Activated T-helper 9 cell treated with anti-CD3 and anti-CD28 coated beads, Interleukin-2, amount 50 U/mL, for 16 hours (primary cell): ENCODE measurements at places on chromosomes 13 and 19.

DNA sequence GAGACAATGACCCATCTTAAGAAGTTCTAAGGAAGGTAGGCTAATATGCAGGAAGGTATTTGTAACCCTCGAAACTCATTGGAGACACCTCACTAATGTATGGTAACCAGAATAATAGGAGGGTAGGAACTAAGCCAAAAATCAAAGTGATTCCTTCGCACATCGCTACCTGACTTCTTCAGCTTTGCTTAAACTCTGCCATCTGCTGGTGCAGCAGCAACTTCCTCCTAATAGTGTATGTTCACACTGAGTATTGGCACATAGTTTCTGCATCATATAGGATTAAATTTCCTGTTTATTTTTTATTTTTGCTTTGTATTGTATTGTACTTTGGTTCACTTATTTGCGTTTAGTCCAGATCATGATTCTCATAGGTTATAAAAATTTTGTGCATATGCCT is 676.2 kb downstream of the GPC5 start:
- DNase-seq = no peak

GRCh38 chr13:106156468-106156867 is 379.0 kb downstream of the EFNB2 start:
- no peak for DNase-seq

DNA sequence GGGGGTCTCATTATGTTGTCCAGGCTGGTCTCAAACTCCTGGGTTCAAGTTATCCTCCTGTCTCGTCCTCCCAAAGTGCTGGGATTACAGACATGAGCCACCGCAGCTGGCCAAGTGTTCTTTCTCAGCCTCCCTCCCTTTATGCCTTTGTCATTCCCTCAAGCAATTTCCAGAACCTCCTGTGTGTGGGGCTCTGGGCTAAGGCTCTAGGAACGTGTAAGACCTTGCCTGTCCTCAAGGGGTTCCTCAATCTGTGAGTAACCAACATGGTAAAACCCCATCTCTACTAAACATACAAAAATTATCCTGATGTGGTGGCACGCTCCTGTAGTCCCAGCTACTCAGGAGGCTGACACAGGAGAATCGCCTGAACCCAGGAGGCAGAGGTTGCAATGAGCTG is 15.5 kb upstream of the SPACA4 start:
- DNase-seq = no peak

DNA sequence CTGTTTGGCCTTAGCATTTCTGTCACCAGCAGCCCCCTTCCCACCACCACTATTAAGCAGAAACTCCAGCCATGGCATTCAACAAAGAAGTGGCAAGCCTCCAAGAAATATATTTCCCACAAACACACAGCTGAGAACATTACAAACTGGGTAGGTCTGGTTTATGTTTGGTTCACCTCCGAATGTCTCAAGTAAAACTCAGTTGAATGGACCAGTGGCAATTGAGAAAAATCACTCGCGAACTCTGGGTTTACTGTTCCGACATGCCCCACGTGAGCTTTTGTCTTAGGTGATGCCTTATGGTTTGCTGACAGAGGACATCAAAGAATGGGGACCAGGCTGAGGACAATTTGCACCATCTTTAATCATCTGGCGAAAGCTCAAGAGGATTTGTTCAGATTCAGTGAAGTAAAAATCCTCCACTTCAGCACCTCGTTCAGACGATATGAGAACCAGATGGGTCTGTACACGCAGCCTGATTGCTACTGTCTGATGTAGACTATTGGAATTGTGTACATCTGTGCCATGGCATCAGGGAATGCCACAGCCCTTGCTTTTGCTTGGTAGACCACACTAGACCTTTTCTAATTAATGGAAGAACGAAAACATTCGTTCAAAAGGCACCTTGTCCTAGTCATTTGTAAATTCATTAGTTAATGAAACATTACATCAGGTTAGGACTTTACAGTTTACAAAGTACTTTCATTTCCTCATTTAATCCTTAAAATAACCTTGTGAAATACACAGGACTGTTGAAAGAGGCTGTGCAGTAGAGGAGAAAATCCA is 59.4 kb downstream of the SLC10A2 start:
- no peak for DNase-seq

- no peak for DNase-seq
These were observed 257.9 kb downstream of the KLF12 start for GRCh38 chr13:73876323-73876722.
